Bronchial smooth muscle cell (primary cell): ENCODE measurements at places on chromosomes 4 and X. TPM values are rescaled to one million over a fixed set of nuclear protein-coding genes. Genes with fewer than 3 reads are reported as not detected.

Gene MAGEA3
- not detected in 2 replicates for total RNA-seq

Gene USP17L27
- total RNA-seq = not detected in 2 replicates

Gene INTU
- total RNA-seq = 4.1 and 5.5 TPM in 2 replicates

Gene MUC7
- total RNA-seq = not detected in 2 replicates
